ENCODE measurements at places on chromosomes 16 and 17.

- no peak for DNase-seq
Measured at GRCh38 chr16:86252596-86252995, 257.7 kb upstream of the FOXF1 start.

DNA sequence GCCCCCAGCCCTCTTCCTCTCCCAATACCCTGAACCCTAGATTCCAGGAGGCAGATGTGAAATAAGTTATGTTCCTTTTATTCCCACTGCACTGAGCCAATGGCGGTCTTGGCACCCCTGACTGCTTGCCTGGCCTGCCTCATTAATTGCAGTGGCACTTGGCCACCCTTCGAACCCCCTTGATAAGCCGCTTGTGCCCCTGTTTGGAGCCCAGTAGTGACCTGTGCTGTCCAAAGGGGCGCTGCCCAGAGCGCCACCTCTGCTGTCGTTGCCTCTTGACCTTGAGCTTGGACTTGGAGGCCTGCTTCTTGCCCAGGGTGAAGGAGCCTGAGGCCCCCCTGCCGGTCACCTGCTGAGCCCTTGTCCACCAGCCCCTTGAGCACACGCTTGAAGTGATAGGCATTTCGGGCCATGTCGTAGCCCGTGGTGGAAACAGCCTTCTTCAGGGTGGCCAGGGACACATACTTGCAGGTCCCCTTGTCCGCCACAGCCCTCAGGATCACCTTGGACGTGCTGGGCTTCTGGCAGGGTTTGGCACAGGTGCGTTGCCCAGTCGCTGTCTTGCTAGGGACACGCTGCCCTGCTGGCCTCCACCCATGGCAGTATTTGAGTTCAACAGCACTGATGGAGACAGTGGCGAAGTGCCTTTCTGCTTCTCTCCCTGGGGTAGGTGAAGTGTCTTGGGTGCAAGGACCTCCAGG is 5.7 kb downstream of the SGCA start:
- no peak for DNase-seq

GRCh38 chr17:43400943-43401717 is 2.3 kb downstream of the ARL4D start:
- DNase-seq, result no peak

DNA sequence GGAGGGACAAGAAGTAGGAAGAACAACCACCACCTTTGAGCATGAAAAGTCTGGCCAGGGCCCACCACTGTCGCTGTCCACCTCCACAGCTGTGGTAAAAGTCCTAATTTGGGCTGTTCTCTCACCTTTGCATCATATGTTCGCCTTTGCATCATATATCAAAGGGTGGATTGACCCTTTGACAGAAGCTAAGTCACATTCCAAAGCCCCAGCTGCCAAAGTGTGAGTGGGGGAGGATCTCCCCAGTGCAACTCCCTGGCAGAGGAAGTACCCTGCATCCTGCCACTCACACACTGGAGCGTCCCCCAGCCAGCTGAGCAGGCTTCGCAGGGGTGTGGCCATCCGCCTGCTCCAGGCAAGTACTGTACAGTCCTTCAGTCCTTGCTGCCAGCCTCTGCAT is 12.7 kb upstream of the SPECC1 start:
- no peak for DNase-seq

GRCh38 chr17:16440901-16441629 is 25.7 kb downstream of the TRPV2 start:
- DNase-seq, result no peak

GRCh38 chr16:12429756-12430155 is 373.9 kb downstream of the CPPED1 start:
- no peak for DNase-seq
